ENCODE measurements at places on chromosomes 11 and 22.

DNA sequence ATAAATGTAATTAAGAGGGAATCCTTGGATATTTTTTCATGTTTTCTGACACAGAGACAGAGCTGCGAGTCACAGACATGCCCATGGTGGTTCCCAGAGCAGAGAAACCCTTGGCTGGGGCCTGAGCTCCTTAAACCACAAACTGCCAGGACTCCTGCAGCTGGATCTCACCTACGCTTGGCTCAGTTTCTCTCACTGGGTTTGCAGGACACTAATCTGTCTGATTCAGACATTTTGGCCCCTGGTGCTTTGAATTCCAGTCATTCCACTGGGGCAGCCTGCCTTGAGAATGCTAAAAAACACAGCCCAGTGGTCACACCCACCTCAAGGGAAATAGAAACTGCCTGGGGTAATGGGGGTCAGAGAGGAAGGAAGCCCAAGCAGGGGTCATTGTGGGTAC, 122.6 kb downstream of the CCDC81 start:
- DNase-seq = no peak

DNA sequence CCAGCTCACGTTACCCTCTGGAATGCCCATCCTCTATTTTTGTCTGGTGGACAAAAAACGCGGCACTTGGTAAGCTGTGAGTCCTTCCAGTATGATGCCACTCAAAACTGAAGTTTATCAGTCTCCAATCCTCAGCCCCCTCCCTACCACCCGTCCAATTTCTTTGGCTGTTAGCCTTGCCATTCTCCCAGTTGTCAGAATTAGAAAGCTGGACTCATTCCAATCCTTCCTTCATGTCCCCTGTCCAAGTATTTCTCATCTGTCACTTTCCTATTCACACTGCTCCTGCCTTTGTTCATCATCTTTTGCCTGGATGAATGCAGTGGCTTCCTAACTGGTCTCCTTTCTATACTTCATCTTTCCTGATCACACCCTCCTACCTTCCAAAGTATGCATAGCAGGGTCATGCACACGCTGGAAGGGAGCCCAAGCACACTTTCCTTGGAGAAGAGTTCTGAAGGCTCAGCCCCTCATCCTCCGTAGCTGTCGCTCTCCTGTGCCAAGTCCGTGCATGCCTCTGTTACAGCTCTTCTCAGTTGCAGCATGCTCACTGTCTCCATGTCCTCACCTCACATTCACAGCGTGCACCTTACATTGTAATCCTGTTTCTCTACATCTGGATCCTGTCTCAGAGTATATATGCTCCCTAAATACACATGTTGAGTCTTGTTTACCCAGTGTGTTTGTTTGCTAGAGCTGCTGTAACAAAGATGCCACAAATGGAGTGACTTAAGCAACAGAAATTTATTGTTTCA, 19.4 kb downstream of the APLP2 start:
- DNase-seq = no peak

DNA sequence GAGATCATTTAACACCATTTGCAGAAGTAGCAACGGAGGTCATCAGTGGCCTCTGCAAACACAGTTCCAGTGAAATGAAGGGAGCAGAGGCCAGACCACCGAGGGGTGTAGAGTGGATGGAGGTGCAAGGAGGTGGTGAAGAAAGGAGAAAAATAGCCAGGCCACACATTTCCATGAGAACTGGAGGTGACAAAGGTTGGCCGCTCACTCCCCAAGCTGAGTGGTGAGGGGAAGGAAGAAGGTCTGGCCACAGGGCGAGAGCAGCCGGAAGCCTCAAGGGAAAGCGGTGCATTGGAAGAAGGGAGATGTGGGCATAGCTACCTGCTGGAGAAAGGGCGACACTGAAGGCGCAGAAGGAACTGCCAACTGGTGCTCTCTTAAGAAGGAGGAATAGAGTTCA, 20.1 kb upstream of the TMPRSS4 start:
- no peak for DNase-seq

GRCh38 chr22:27811778-27812177, 10.2 kb upstream of the MN1 start:
- no peak for DNase-seq

DNA sequence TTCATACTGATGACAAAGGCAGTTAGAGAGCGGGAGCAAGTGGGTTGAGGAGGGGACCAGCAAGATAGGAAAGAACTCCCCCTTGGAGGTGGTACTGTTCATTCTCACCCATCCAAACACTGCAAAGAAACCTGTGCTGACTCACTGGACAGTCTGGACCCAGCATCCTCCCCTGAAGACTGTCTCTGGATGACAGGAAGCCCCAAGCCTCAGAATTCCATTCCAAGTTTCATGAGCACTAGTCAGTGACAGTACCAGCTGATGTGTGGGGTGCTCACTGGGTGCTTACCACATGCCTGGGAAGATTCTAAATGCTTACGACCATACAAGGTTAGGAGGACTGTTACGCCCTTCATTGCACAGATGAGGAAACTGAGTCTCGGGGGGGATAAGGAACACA, 160.9 kb downstream of the IGLL1 start:
- no peak for DNase-seq

DNA sequence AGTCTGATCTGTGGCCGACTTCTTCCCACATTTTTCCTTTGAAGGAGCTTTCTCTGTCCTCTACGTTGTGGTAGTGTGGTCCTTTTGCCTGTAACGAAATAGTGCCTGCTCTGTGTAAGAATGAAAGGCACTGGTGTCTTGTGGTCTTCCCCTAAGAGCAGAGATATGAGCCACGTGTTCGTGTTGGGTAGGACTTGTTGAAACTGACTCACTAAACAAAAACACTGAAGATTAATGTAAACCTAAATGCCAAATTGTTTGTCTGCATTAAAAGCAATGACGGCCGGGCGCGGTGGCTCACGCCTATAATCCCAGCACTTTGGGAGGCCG, 10.1 kb upstream of the RPS3 start:
- DNase-seq = no peak

GRCh38 chr11:77147668-77148321, 19.7 kb downstream of the MYO7A start:
- no peak for DNase-seq

- DNase-seq = no peak
Observed at GRCh38 chr11:98234698-98235097, 786.1 kb upstream of the CNTN5 start.

GRCh38 chr22:39309881-39310714, 9.3 kb downstream of the RPL3 start:
- DNase-seq = no peak

GRCh38 chr11:31606893-31607292, 97.3 kb downstream of the ELP4 start:
- no peak for DNase-seq

DNA sequence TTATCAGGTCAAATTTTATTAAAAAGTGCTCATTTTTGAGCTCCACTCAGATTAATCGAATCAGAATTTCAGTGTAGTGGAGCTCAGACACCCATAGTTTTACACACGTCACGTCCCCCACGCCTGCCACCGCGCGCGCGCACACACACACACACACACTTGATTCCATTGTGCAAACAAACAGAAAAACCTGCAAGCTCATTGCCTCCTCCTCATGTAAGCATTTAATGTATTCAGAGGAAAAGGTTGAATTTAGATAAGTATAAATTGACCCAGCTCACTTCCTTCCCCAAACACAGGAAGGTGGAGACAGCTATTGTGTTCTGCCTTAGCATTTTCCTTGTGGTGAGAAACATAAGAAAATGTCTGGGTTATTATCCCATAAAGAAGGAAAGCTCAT, 336.7 kb downstream of the LUZP2 start:
- DNase-seq = no peak

DNA sequence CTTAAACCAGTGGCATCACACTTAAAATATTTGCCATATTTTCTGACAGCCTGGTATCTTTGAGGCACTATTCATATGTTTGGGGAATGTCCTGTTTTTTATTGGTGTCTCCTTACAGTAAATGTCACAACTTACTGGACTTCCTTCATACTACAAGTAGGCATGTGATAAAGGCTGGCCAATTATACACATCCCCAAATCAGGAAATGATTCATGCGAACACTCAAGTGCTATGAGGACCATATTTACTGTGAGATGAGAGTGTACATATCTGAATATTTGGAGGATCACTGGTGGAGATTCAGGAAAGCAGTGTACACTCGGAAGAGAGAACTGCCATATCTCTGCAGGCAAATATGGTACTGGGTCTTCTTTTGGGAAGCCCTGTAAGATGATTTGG, 913.8 kb upstream of the CHORDC1 start:
- DNase-seq = no peak

DNA sequence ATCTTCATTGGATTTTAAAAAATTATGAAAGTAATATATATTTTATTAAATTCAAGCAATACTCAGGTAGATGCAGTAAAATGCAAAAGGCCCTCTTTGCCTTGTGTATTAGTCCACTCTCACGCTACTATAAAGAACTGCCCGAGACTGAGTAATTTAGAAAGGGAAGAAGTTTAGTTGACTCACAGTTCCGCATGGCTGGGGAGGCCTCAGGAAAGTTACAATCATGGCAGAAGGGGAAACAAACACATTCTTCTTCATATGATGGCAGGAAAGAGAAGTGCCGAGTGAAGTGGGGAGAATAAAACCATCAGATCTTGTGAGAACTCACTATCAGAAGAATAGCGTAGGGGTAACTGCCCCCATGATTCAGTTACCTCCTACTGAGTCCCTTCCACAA, 130.8 kb downstream of the HIPK3 start:
- no peak for DNase-seq

DNA sequence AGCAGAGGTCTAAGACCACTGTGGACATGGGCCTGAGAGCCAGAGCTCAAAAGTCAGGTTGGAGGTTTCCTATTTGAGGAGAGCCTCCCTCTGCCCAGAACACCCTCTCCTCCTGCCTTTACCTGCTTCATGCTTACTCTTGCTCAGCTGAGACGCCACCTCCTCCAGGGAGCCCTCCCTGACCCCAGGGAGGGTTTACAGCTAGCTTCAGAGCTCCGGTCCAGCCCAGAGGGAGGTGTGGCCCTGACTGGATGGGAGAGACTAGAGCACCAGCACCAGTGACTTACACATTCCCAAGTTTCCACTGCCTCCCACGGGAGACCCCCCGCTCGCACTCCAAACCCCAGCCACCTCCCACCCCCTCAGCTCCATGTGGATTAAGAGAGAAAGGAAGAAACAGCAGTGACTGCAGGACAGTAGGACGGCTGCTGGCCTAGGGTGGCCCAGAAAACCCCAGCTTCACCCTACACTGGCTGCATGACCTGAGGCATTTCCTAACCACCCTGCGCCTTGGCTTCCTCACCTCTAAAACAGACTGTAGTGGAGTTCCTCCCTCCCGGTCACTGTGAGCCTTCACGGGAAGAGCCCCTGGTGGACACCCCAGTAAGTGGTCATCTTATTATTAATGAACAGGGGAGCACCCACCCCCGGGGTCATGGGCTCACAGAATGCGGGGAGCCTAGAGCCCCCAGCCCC, 24.5 kb upstream of the PDGFB start:
- DNase-seq = no peak

- DNase-seq = no peak
Observed at GRCh38 chr22:49419661-49420060, 408.0 kb downstream of the BRD1 start.

DNA sequence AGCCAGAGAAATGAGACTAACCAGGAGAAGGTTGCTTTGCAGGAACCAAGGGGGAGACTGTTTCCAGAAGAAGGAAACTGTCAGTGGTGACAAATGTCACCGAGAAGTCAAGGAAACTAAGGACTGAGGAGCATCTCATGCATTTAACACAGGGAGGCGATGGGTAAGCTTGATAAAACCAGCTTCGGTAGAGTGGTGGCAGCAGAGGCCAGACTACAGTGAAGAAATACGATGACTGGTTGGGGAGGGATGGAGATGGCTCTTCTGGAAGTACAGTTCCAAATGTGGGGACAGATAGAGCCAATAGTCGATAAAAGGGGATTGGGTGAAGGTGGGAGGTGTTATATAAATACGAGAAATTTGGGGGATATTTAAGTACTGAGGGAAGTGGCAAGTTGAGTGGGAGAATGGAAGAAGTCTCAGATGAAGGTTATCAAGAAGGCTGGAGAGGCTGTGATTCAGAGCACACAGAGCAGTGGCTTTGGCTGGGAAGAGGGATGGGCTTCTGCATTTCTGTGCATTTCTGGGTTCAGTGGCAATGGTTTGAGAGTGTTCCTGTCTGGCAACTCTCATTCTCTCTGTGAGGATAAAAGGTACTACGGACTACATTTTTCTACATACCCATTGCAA, 29.2 kb downstream of the SC5D start:
- no peak for DNase-seq

Data from forelimb muscle (tissue), 1 donor.